Stimulated activated CD4-positive, alpha-beta T cell treated with anti-CD3 and anti-CD28 coated beads, Interleukin-4, amount 100 ng/mL, for 48 hours (primary cell): ENCODE measurements at places on chromosomes 13 and 19.

DNA sequence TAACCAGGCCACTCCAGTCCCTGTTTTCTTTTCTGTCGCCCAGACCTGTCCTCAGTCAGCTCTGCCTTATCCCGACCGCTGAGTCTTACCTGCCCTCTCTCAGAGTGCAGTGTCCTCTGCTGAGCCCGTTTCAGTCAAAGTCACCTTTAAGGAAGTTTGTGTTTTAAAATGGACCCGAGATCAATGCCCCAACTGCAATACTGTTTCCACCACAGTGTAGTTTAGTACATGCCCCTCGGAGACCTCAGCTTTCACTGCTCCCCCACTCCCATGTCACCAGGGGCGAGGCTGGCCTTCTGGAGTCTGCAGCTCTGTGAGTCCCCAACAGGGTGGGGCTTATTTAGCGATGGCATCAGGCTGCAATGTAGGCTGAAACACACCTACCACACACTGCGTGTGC lies 248.4 kb upstream of the TSHZ3 start:
- DNase-seq: no peak

DNA sequence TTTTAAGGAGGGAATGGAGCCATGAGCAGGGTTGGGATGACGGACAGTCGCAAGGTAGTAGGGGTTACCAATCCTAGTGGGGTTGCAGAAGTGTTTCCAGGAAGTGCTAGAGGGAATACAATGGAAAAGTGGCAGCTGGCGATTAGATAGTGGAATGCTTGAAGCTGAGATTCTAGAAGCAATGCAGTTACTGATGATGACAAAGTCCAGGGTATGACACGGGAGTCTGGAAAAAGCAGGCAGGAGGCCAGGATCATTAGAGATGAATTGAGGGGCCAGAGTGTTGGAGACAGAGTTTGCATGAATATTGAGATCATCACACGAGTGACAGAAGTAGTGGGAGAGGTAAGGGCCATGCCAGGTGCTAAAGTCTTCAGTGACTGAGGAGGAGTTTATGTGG lies 17.3 kb upstream of the KL start:
- DNase-seq: no peak

- no peak for DNase-seq
Observed at GRCh38 chr19:21256722-21257121, 72.5 kb downstream of the ZNF708 start.

GRCh38 chr19:3471954-3472655 lies 8.2 kb downstream of the SMIM24 start:
- no peak for DNase-seq

DNA sequence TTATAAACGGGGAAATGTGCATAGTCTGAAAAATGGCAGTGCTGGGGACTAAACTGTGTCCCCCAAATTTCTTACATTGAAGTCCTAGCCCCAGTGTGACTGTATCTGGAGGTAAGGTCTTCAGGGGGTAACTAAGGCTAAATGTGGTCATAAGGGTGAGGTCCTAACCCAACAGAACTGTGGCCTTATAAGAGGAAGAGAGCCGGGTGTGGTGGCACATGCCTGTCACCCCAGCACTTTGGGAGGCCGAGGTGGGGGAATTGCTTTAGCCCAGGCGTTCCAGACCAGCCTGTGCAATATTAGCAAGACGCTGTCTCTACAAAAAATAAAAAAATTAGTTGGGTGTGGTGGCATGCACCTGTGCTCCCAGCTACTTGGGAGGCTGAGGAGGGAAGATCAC lies 17.8 kb downstream of the PROZ start:
- no peak for DNase-seq
